Activated CD4-positive, alpha-beta T cell treated with anti-CD3 and anti-CD28 coated beads for 24 hours (primary cell): ENCODE measurements at places on chromosomes 1 and 21.

DNA sequence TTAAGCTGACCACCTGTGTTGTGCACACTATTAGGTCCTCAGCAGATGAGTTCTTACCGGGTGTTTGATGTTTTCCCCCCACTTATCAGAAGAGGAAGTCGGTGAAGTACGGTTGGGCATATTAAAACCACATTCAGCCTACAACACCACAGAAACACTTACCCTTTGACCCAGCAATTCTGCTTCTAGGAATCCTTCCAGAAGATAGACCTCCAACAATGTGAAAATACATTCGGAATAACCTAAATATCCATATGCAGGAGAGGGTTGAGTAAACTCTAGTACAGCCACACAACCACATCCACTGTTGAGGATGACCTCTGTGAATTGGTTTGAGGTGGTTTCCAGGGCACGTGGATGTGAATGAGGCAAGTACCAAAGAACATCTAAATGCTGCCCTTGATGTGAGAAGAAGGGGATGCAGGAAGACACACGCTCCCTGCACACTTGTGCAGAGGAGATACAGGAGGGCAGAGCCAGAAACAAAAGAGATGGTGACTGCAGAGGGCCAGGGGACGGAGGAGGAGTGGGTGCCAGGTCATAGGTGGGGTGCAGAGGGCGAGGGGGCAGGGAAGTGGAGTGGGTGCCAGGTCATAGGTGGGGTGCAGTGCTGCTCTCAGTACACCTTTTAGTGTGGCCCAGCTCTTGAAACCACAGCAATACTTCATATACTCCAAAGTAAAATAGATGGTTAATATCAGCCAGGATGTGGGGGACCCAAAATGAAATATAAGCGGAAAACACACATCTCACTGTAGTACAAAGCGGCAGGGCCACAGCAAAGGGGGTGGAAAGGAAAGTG, 12.8 kb downstream of the ADARB1 start:
- DNase-seq: no peak

DNA sequence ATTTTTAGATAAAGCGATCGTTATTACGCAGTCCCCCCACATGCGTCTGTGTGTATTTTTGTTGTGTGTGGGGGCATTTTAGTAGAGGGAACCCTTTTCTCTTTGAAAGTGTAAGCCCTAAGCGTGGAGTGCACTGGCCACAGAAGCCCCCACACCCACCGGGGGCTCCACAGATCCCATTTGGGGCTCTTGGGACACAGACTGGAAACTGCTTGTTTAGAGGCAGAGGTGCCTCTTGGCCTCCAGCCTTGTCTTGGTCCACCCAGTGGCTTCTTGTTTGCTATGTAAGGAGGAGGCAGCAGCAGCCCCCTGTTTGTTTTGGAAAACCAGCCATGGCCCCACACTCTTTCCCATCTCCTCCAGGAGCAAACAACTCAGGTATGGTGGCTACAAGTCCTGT, 42.8 kb downstream of the SLC37A1 start:
- no peak for DNase-seq

DNA sequence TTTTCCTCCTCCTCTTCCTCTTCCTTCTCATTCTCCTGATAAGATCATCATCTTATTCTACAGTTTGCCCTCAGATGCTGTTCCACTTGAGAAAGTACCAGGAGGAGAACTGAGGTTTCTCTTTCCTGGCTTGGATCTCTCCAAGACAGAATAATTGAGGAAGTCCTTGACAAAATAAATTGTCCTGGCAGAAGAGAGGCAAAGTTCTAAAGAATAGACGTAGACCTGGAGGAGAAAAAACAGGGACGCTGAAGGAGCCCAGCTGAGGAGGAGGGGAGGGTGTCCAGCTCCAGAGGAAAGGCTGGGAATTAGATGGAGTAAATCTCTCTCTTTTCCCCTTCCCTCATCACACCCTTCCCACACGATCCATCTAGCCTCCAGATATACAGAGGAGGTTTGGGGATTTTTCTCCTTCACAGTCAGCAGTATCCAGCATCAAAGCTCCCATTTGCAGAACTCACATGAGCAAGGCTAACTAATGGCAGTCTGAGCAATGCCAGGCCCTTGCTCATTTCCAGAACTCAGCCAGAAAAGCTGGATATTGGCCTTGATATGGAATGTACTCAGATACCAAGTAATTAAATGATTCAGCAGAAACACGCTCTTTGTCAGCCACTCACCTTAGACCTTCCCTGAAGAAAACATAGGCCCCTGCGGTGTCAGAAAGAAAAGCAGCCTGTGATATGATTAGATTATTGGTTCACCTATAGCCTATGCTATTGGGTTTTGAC, 5.1 kb upstream of the GNG12 start:
- no peak for DNase-seq

DNA sequence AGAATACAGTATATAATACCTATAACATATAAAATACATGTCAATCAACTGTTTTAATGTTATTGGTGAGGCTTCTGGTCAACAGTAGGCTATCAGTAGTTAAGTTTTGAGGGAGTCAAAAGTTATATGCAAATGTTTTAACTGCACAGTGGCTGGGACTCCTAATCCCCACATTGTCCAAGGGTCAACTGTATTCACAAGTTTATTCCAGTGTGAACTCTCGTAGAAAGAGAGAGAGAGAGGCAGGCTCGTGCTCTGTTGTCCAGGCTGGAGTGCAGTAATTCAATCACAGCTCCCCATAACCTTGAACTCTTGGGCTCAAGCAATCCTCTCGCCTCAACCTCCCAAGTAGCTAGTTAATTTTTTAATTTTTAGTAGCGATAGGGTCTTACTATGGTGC, 66.0 kb downstream of the NRIP1 start:
- no peak for DNase-seq

- DNase-seq: no peak
These were observed 13.8 kb downstream of the S100A7A start for GRCh38 chr1:153430166-153430553.

DNA sequence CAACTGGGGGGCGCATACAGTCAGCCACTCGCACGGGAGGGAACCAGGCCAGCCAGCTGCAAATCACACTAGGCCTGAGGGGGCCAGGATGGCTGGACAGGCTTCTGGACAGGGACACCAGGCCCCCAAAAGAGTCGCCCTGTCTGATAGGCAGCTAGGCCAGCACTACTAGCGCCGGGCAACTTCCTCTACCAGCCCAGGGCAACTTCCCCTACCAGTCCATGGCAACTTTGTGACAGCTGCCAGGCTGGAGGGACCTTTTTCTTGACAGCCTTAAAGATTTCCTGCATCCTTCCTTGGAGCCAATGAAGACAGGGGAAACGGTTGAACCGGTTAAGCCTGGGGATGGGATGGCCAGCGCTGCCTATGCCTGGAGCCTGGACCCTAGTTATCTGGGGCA, 5.1 kb downstream of the IFFO2 start:
- no peak for DNase-seq

GRCh38 chr1:201895913-201896807, 7.5 kb downstream of the SHISA4 start:
- DNase-seq: peak; percentile 82

DNA sequence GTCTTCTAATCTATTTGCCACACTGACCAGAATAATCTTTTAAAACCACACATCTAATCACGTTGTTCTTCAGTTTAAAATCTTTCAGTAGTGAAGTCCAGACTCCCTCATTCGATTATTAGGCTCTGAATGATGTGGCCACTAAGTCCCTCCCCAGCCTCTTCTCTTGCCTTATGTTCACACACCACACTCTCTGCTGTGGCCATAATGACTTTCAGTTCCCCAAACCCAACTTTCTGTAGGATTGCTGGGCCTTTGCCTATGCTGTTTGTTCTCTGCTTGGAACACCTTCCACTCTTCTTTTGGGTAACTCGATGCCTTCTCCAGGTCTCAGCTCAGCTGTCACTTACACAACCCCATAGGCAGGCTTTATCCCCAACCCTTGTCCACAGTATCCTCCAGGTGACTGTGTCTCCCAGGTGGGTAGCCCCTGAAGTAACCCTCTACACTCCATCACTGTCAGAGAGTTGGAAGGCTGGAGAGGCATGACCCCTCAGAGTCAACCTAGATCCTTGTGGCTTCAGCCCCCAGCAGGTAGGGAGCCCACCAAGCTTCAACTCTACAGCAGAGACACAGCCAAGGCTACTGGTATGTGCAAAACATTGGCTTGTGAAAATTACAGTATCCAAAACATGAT, 8.4 kb upstream of the SLC37A1 start:
- DNase-seq: no peak

GRCh38 chr1:232806186-232806510, 932 bp downstream of the MAP10 start:
- DNase-seq: no peak

GRCh38 chr1:241772932-241773500, 75.0 kb upstream of the EXO1 start:
- DNase-seq: no peak

DNA sequence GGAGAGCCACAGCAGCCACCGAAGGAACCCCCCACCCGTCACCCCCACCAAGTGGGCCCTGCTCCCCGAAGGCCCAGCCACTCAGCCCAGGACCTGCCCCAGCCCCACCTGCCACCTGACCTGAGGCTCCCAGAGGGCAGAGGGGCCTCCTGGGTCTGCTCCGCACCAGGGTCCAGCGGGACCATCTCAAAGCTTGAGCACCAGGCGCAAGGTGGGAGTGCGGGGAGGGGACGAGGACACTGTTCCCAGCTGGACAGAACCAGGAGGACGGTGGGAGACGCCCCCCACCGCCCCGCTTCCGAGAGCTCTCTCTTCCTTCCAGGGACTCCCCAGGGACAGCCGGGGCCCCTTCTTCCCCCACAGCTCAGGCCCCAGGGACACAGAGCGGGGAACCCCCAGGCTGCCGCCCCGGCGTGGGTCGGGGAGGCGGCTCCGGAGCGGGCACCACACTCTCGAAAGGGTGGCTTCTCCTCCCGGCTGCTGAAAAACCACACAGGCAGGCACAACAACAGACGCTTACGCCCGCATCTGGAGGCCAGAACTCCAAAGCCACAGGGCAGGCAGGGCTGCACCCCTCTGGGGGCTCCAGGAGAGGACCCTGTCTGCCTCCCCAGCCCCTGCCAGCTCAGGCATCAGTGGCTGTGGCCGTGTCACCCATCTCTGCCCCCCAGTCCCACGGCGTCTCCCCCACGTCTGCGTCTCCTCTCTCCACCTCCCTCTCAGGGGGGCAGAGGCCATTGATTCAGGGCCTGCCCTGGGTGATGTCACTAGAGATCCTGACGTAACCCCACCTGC, 1.9 kb upstream of the TTLL10 start:
- DNase-seq: no peak
